ENCODE measurements at places on chromosomes 2 and 18.
A peak's percentile ranks its signal among the peaks of the same experiment; 100 is the strongest.

DNA sequence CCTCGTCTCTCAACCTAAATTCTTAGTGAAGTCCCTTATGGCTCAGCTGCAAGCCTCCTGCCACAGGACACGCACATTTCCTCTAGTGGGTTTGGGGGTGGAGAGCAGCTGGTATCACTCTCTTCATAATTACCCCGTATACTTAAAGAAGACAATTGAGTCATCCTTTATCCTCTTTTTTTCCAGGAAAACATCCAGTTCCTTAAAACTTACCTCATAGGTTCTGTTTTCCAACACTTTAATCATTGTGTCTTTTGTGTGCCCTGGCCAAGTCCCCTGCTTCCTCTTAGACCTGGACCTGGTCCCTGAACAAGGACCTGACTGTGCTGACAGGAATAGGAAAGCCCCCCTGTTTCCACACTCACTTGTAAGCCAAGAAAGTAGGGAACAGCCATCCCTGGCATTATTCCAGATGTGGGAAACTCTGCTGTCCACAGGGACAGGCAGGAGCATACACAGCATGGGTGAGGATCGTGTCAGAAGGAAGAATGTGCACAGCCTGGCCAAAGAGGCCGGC lies 42.3 kb upstream of the MYO1B start:
- DNase-seq: no peak

GRCh38 chr2:237149425-237149824 lies 63.7 kb downstream of the COPS8 start:
- DNase-seq: no peak

DNA sequence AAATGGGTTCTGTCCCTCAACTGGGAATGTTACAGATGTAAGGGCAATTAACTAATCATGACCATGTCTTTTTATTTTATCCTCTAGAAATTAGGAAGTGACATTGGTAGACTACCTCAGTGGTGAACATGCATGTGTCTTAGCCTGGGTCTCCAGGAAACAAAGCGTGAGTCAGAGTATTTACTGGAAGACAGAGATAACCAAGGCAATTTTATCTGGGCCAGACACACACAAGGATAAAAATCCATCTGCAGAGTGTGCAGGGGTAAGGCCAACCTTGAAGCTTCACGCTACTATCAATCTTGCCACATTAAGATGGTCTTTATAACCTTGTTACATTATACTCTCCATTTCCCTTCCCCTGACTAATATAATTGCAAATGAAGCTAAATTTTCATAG lies 487.5 kb downstream of the SUCLG1 start:
- no peak for DNase-seq

- no peak for DNase-seq
These were observed 130.2 kb downstream of the EXOC6B start for GRCh38 chr2:72695676-72696075.

- no peak for DNase-seq
These were observed at the start of gene UPP2 for GRCh38 chr2:158101384-158101926. TSS of gene UPP2 (plus strand) at chr2:158101876. CDS start at chr2:158102064, 188 bp downstream.

DNA sequence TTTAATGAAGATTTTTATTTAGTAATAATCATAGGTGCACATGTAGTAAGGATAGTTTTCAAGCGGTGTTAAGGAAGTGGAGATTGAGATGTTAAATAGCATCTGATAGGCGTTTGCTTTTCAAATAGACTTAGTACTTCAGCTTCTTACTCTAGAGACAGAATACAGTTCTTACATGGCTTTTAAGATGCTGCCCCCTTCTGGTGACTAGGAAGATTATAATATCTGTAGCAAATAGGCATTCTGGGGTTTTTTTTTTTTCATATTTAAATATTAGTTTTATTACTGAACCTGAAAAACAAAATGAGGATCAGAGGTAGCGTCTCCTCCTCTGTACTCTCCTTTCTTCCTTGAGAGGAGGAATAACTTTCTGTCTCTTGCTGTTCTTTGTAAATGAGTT lies 100.2 kb downstream of the AGAP1 start:
- peak; percentile 75 for DNase-seq

DNA sequence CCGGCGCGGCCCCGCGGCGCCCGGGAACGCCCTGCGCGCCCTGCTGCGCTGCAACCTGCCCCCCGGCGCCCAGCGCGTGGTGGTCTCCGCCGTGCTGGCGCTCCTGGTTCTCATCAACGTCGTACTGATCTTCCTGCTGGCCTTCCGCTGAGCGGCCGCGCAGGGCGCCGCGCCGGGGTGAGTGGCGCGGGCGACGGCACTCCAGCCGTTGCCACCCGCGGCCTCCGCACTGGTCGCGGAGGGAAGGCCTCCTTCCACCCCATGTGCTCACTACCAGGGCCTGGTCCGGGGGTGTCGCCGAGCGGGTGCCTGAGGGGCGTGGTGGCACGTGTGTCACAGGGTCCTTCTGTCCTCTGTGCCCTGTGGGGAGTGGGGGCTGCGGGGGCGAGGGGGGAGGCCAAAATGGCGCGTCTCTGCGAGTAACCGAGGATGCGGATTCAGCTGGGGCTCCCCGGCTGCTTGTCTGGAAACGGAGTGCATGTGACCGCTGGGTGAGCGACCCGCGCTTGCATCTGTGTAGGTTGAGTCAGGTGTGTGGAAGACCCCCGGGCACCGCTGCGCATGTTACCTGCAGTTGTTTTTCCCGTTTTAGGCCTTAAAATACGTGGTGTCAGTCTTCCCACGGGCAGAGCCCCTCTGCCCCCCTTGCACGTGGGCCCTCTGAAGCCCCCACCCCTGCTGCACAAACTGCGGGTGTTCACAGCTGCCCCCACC lies 58.0 kb downstream of the FAM168B start:
- no peak for DNase-seq

GRCh38 chr2:43104763-43105162 lies 121.6 kb downstream of the ZFP36L2 start:
- no peak for DNase-seq

- no peak for DNase-seq
These were observed 16.3 kb downstream of the SP3 start for GRCh38 chr2:173948842-173949241.

DNA sequence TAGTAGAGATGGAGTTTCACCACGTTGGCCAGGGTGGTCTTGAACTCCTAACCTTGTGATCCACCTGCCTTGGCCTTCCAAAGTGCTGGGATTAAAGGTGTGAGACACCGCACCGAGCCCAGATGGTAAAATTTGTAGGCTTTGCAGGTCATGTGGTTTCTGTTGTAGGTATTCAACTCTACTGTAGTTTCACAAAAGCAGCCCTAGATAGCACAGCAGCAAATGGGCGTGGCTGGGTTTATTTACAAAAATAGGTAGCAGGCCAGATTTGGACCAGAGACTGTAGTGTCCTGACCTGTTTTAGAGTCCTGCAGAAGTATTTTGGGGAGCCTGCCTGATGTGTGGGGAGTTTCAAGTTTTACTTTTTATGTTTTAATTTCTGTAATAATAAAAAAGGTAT lies 84.1 kb upstream of the RASGRP3 start:
- DNase-seq: no peak

GRCh38 chr2:233758141-233758540 lies 1.9 kb upstream of the UGT1A1 start:
- DNase-seq: no peak

- DNase-seq: no peak
These were observed 521.0 kb downstream of the PLCL1 start for GRCh38 chr2:198325359-198325758.

- no peak for DNase-seq
These were observed 9.9 kb downstream of the BMP10 start for GRCh38 chr2:68861330-68861729.

DNA sequence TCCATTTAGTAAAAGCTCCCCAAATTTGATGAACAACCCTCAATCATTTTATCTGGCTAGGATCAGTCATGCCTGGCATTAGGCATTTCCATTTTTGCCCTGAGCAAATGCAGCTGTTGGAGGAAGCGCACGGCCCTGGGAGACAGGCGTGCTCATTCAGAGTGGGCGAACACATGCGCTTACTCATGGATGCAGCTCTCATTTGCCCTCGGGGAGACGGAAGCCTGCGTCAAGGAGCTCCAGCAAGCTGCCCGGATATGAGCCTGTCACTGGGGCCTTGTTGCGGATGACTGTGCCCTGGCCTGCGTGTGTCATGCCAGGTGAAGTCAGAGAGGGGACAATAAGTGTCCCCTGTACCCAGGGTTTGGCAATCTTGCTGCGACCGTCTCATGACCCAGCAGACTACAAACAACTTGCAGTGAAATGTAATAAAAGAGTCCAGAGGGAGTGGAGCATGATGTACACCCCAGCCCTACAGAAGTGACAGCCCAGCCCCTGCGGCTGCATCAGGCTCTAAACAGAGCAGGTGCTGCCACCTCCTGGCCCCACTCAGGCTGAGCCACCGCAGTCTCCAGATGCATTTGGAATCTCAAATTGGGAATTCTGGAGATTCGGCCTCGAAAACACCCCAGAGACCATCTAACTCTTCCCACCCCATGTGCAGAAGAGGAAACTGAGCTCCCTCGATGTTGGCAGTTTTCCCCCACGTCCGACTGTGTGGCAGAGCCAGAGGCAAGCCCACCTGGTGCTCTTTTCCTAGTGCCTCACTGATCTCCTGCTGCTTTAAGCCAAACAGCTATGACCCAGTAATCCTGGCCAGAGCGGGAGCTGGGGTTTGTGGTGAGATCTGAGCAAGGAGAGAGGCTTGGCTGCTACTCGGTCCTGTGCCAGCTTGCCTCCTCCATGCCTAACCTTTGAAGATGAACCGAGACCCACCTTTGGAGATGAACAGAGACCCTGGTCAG lies 105.0 kb upstream of the ALK start:
- DNase-seq: peak; percentile 19

DNA sequence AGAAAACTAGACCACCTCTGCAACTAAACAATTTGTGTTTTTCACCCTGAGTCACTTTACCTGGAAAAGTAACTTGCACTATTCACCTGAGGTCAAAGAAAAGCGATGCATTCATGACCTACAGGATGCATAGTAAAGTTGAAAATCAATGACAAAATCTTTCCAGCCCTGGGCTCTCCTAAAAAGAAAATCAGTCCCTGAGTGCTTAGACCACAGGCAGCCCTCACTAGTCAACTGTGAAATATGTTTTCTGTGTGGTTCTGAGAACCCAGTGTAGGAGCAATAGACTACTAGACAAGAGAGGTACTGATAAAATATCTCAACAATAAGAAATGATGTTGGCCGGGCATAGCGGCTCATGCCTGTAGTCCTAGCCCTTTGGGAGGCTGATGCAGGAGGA lies 133.1 kb downstream of the TXNL1 start:
- DNase-seq: no peak

GRCh38 chr18:37654731-37655369 lies 89.3 kb upstream of the CELF4 start:
- DNase-seq: no peak
